ENCODE measurements at places on chromosomes 11 and 22.

DNA sequence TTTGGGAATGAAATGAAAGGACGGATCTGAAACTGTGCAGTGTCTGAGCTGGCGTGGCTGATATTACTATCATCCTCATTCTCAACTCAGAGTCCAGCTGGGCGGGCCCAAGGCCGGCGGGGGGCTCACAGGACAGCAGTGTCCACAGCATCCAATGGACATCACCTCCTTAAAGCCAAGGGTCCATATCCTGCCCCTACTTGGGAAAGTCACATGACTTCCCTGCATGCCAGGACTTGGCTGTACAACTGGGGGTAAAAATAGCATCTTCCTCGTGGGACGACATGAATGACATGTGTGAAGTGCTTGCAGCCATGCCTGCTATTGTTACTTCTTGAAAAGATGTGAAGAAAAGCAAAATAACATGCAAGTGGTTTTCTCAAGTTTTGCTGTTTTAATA is 82.3 kb downstream of the TRMU start:
- DNase-seq, result no peak

GRCh38 chr11:117929142-117929915 is at the start of gene TMPRSS13:
Gene TMPRSS13 (minus strand): TSS chr11:117929402. CDS start chr11:117929307, 95 bp downstream.
- DNase-seq, result no peak

DNA sequence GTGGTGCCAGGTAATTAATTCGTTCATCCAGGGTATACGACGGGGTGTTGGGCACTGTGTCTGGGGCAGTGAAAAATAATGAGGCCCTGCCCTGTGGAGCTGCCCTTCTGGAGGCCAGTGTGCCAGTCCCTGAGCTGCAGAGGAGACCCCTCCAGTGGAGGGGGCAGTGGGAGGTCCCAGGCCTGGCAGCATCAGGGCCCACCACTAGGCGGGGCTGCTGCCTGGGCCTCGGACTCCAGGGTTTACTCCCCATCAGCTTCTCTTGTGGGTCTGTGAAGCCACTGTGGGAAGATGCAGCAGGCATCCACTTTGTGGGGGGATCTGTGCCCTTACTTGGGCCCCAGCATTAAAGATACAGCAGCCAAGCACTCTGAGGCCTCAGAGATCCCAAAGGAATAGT is 17.4 kb upstream of the TMPRSS6 start:
- no peak for DNase-seq

- no peak for DNase-seq
Observed at GRCh38 chr11:128686745-128687177, 7.1 kb upstream of the FLI1 start.

DNA sequence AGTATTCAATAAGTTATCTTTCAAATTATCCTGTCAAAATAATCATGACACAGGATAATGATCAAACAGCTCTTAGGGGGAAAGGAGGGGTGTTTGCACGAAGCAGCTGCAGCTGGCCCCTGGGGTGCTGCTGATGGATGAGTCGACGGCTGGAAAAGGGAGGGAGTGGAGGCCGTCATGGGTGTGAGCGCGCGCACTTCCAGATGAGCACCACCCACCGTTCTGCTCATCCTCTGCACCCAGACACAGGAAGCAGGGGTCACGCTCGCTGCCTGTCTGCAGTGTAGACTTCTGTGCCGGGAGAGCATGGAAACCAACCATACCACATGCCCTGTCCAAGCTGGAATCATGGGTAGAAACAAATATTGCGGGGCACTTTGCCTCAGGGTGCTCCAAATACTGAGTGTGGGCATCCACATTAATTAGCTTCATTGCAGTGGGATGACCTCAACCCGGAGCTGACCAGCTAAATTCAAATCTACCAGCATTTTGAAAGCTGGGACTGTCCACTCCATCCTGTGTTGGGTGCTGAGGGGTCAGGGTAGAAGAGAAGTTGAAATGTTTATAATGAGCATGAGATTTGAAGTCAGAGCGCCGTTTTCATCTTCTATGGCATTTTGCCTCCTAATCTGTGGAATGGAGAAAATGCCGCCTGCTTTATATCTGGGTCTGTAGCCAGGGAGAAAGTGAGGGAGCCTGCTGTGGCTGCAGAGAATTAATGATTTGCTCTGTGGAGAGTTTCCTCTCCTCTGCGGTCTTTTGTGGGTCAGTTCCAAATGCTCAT is 802.4 kb downstream of the TBC1D22A start:
- no peak for DNase-seq

DNA sequence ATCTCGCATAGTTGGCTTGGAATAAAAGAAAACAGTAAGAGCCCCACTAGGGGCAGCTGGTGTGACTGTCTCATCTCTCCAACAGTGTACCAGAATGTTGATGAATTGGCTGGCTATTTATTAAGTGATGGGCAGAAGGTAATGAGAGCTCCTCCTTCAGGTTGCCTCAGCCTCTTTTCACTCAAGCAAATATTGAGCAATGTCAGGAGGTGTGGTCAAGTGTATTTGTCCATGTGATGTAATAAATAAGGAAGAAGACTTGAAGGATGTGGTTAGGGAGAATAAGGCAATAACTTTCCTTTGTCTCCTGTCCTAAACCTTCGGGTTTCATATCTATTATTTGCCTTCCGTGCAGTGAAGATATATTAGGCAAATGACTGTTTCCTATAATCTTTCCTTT is at the start of gene TCN1:
Gene TCN1 (minus strand): TSS at position 91 of the 400 bp plus-strand sequence. CDS start 17 bp downstream, at position 74.
- DNase-seq, result peak; percentile 68

- DNase-seq, result peak; percentile 59
Observed at GRCh38 chr11:87878373-87878825, 296.8 kb downstream of the RAB38 start.

DNA sequence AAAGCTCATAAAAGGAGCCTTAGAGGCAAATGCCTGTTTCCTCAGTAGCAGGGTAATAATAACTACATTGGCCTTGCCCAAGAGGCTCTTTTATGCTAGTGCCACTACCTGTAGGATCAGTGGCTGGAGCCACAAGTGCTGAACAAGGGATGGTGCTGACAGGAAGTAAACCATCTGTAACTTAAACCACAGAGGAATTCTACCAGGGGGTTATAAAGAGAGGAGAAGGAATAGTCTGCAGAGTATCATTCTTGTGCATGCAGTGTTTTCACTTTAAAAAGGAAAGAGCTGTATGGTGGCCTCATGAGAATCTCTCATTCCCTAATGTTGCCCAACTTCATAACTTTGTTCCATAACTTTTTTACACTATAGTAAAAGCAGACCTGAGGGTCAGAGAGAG is 168.1 kb downstream of the DBX1 start:
- no peak for DNase-seq

DNA sequence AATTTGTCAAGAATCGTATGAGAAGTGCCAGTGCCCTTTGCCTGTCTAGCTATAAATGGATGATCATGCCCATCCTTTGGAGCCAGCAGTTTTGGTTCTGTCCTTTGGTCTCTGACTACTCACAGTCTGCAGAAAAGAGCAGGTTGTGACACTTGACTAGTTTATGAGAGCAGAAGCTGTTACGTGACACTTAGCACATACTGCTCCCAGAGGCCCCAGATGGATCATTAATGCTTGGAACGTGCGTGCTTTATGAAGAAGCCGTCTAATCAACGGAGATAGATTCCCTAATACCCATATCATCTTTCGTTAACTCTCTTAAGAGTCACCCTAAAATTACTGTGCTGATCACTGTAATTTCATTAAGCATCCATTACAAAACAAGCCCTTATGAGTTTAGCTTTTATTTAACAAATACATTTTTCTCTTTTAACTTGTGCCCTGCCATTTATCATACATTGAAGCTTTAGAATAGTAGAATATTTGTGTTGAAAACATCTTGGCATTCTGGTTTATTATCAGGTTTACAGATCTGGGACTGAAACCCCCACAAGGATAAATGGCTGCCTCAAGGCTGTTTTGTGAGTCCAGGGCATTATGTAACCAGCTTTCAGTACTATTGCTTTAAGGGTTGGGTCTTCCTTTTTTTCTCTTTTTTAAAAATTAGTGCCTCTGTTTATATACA is 47.0 kb upstream of the ADORA2A start:
- no peak for DNase-seq

DNA sequence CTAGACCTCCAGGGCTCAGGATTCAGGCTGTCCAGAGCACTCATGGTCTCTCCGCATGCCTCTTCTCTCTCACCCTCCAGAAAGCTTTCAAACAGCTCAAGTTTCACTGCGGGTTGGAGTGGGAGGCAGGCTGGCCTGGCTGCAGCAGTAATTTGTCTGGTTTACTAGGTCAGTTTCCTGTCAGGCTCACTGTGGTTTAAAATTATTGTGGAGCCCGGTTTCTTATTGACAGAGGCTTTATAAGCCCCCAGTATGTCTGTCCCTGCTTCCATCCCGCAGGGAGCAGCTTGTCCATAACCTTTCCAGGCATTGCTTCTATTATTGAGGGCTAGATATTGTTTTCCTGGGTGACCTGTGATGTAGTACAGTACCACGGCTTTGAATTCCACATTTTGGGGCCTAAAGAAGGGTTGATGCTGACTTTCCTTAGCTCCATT is 235.3 kb upstream of the SORL1-AS1 start:
- DNase-seq, result no peak

- no peak for DNase-seq
Observed at GRCh38 chr11:66659763-66660162, 17.9 kb downstream of the RBM4B start.

GRCh38 chr22:31646186-31647019 is 15.6 kb downstream of the PISD start:
- DNase-seq, result no peak

- DNase-seq, result no peak
Observed at GRCh38 chr22:50414476-50415248, 60.2 kb downstream of the SBF1 start.

GRCh38 chr11:72157131-72157530 is 21.6 kb downstream of the FOLR3 start:
- DNase-seq, result no peak

- DNase-seq, result no peak
Observed at GRCh38 chr11:131864228-131864627, 493.8 kb downstream of the NTM start.

DNA sequence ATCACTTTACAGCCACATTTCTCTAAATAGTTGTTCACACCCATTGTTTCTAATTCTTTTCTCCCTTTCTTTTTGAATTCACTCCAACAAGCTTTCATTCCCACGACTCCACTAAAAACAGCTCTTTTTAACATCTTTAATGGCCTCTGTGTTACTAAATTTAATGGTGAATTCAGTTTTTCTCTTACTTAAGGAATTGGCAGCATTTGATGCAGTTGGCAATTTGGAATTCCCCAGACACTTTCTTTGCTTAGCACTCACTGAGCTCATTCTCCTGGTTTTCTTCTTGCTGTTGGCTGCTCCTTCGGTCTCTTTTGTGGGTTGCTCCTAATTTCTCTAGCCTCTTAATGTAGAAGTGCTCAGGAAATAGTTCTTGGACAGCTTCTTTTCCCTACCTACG is 40.5 kb upstream of the OR9Q1 start:
- no peak for DNase-seq

DNA sequence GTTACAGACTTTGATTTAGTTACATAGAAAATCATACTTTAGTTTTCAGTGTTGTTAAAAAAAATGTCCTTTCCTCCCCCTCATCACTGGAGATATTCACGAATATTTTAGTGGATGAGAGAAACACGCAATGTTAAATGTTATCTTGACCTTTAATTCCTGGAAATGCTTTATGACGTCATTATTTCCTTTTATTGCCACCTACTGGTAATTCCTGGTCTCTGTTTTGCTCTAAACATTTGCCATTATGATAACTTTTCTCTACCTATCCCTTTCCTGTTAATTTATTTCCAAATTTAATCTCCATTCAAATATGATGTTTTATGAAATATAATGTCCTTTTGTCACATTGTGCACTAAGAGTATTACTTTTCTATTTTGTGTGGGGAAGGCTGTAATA is 770.6 kb downstream of the FAM181B start:
- peak; percentile 31 for DNase-seq

GRCh38 chr11:326842-327580 is 6.4 kb upstream of the IFITM3 start:
- no peak for DNase-seq

DNA sequence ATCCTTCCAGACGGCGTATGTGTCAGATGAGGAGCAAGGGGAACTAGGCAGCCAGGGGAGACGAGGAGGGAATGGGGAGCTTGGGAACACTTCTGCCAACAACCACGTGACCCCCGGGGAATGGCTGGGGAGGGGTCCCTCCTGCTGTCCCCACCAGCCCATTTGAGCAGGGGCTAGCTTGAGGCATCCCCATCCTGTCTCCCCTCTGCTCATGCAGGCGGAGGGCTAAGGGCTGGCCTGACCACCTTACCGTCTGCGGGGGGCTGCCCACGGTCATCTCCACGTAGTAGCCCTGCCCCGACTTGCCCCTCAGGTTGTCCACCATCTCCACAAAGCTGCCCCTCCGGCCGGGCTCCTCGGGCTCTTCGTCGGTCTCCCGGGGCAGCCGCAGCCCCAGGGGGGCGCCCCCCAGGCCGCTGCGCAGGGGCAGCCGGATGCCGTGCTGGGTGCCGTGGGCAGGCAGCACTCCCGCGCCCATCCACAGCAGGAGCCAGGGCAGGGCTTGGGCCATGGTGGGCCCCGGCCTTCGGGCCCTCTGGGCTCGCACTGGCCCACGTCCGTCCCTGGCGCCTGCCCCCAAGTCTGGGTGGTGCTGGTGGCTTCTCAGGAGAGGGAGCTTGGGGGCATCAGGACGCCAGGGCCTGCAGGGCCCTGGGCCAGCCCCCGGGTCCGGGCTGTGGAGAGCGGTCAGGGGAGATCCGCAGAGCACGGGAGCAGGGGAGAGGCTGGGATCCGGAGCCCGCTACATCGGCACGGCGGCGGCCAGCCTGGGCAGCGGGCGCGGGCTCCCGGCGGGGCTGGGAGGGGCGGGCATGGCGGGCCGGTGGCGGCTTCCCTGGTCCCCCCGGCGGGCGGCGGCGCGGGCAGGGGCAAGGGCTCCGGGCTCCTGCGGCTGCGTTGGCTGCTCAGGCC is 515 bp downstream of the BACE1 start:
- DNase-seq, result no peak

DNA sequence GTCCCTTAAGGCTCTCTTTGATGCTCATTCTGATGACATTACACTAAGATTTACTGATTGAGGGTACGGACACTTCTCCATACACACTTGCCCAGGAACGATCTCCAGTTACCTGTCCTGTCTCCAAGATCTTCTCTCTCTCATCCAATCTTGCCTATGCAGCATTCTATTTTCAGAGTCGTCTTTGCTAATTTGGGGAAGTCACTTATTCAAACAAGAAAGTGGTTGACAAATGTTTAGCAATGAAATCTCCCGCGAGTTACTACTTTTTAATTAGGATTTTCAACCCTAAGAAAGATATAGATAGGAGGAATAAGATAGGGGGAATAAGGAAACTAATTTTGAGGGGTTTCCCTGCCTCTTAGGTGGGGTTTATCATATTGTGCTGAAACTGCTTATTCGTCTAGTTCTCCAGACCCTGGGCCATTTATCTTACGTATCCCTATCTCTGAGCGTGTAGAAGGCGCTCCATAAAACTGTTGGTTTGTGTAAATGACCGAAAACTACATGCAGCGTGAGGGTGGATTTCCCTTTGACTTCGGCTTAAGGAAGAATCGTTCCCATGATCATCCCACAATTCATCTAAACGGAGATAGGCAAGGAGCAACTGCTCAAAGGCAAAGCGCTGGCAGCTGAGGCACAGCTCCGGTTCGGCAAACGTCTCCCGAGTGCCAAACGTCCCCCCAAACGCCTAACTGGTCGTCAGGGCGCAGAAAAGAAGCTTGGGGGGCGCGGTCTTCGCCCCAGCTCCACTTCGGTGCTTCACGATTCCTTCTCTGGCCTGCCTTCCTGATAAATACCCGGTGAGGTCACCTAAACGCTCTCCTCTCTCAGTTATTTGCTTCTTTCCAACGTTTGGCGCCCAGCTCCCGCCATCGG is 804 bp downstream of the APIP start:
- DNase-seq, result peak; percentile 29

GRCh38 chr11:120667281-120667680 is 155.7 kb downstream of the GRIK4 start:
- DNase-seq, result no peak

Data from SK-MEL-5 (cell line).